ENCODE measurements at places on chromosomes 16 and 17.

DNA sequence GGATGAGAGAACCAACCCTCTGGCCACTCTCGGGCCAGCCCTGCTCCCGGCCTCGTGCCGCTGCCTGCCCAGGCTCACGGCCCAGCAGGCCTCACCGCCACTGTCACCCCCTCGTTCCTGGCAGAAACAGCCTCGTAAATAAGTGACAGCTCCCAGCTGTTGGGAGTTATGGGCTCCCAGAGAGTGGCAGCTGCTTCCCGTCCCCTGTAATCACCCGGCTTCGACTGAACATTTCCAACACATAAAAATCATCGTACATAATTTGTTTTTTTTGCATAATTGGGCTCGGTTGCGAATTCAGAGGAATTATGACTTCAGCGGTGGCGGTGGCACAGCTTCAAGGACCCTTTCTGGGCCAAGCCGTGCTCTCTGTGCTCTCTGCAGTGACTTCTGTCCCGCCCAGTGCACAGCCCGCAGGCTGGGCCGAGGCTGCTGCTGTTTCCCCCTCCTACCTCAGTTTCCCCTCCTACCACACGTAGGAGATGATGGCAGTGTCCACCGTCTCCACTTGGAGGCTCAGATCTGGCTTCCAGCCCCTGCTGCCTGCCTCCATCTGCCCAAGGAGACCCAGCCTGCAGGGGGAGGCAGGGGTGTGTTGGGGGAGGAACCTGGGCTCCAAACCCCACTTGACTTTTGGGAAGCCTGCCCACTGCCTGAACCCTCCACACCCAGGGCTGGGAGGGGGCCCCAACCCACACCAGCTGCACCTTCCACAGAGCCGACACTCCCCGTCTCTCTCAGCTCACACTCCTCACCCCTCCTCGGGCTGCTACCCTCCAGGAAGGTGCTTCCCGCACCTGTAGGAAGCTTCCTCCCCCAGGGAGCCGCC is 84.9 kb downstream of the RTN4RL1 start:
- DNase-seq, result no peak

DNA sequence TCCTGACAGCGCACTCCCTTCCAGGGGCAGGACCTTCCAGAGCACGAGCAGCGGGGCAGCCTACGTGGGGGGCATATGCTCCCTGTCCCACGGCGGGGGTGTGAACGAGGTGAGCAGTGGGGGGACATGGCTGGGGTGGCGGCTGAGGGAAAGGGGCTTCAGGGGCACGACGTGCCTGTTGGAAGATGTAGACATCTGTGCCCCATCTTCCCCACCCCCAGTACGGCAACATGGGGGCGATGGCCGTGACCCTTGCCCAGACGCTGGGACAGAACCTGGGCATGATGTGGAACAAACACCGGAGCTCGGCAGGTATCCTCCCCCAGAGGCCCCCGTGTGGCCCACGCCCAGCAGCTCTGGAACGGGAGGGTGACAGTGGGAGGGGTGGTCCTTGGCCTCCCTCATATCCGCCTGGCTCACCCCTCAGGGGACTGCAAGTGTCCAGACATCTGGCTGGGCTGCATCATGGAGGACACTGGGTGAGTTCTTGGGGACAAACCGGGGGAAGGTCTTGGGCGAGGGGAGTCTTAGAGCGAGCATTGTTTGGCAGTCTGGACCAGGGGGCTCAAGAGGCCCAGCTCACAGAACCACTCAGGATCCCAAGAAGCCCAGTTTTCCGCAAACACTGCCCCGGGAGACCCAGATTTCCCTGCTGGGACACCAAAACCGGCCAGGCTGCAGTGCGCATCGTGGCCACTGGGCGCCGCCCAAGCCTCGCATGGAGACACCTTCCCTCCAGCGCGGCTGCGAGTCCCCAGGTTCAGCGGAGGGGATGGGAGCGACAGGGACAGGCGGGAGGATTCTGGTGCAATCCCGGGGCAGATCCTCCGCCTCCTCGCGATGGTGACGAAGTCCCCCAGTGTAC is 15.7 kb downstream of the ADAM11 start:
- peak; percentile 80 for DNase-seq

- no peak for DNase-seq
Observed at GRCh38 chr16:3950343-3951193, 70.1 kb upstream of the CREBBP start.

GRCh38 chr16:83958137-83958845 is 5.3 kb downstream of the OSGIN1 start:
- DNase-seq, result no peak

DNA sequence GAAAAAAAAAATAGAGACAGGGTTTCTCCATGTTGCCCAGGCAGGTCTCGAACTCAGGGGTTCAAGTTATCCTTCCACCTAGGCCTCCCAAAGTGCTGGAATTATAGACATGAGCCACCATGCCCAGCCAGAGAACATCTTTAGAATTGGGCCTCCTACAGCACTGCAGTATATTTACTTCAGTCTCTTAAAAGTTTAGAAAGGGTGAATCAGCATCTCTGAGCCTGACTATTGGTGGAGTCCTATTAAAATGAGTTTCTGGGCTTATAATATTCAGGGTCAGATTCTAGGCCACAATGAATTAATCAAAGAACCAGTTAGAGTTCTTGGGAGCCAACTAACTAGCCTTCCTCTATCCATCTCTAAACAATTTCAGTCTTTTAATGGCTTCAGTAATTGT is 22.8 kb downstream of the TADA2A start:
- no peak for DNase-seq

- no peak for DNase-seq
Observed at GRCh38 chr16:56143666-56144065, 47.6 kb upstream of the GNAO1 start.

DNA sequence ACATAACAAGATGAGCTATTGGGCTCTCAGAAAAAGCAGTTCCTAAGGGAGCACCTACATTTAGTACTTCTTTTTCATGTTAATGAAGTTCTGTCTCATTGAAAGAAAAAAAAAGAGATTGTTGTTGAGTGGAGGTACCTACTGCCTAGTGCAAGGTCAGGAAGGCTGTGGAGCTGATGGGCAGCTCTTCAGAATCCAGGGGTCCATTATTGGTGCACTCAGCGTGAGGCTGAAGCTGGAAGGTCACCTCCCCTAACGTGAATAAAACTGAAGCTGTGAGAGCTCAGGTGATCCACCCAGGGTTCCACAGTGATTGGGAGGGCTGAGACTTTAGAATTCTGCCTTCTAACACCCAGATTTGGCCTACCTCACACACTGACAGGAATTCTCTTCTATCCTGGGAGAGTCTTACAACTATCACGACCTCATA is 153.9 kb upstream of the TBX2 start:
- no peak for DNase-seq

DNA sequence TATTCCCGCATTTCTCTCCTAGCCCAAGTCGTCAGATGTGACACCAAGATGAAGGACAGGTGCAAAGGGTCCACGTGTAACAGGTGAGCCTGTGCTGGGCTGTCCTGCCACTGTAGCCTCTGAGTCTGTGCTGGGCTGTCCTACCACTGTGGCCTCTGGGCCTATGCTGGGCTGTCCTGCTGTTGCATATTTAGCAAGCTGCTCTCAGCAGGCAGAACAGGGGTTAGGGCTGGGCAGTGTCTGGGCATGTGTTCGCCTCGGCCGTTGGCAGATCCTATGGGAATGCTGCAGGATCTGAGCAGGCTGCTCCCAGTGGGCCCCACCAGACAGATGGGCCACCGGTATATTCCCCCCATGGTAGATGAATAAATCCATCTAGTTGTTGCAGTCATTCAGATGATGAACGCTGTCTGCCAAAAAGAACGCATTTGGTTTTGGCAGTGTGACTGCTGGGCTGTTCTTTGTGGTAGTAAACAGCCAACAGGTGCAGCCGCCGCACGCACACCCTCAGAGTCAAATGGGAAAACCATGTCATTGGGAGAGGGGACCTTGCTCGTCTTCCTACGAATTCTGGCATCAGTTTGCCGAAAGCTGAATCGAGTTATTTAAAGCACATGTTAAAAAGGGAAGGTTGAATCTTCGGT is 49.2 kb downstream of the CRISPLD2 start:
- DNase-seq, result no peak

DNA sequence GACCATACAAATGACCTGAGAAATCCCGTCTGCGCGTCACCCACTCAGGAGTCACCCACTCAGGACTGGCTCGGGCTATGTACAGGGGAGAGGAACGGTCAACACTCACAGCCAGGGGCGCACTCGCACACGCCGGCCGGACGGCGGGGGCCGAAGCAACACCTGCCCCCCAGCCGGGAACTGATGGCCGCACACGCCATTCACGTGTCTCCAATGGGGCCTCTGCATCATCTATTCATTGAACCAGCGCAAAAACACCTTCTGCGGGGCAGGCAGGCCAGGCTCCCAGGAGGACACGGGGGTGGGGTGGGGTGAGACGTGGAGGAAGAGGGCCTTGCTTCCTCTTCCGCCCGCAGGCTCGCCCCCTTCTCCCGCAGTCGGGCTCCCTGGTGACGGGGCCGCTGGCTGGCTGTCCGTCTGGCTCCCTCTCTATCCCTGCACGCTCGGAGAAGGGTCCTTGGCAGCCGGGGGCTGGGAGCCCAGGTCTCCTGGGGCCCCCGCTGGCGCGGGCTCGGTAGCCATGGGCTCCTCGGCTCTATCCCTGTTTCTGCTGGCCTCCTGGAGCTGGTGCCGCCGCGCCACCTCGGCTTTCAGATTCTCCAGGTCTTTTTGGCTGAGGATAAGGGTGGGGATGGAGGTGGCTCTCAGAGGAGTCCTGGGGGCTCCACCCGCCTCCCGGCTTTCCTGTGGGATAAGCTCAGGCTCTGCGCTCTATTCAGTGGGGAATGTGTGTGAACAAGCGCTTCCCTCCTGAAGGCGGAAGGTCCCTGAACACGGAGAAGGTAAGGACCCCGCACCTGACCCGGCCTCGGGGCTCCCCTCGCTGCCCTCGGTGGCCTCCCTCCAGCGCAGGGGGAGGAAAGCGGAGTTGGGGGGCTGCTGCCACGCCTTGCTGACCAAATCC is 21.1 kb downstream of the CLUH start:
- DNase-seq, result no peak

GRCh38 chr17:17315142-17315821 is 12.1 kb downstream of the NT5M start:
- no peak for DNase-seq

DNA sequence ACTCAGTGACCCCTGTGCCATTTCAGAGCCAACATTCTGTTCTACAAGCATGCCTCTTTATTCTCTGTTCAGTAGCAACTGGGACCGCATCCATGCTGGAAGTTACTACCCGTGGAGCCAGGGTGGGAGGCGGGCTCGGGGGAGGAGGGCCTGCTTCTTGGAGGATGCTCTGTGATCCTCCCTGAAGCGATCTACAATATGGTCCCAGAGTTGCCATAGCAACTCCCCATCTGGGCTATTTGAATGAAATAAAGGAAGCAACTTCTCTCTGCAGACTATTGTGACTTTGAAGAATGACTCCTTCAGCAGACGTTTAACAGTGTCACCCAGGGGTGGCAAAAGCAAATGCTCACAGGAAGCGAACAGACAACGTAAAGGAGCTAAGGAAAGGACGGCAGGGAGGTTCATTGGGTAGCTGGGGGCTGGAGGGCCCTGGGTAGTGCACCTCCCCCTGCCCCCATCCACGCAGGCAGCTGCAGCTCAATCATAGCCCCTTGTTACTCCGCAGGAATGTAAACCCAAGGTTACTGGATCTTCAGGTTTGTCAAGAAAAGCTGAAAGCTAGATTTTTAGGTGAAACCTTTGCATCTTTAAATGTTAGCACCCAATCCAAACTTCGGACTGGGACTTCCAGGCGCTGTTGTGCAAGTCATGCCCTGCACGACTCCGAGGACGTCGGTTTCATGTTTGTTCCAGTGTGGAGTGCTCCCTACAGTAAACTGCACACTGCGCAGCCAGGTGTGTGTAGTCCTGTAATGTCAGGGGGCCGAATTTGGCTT is 51.1 kb upstream of the MEAK7 start:
- DNase-seq, result no peak

DNA sequence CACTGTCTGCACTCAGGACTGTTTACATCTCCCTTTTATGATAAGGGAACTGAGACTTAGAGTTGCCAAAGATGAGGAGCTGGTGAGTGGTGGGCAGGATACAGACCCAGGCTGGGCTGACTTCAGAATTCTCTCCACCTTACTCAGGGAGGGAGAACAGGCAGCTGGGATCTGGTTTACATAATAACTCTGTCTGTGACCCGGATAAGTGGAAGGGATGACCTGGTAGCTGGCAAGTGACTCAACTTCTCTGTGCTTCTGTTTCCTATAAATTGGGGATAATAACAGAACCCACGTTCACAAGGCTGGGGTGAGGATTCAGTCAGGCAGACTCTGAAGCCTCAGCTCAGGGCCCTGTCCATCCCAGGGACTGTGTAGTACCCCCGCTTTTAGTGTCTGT is 2.6 kb downstream of the SNX20 start:
- DNase-seq, result no peak

GRCh38 chr16:66905633-66906539 is 12.8 kb downstream of the CDH16 start:
- DNase-seq, result no peak

DNA sequence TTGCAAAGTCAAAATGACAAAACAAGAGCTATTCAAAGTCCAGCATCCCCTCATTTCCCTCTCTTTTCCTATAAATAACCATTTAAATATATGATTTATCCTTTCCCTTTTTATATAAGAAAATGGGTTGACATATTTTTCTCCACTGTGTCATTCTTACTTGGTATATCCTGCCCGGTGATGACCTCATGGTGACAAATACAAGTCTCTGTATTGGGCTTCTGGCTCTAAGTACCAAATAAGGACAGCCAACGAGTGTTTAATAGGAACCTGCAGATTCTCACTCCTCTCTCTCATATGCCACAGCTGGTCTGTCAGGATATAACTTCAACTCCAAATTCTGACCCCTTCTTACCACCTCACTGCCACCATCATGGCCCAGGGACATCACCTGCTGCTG is 25.5 kb upstream of the CBLN1 start:
- DNase-seq, result no peak
